ENCODE measurements at places on chromosomes 2 and 18.

DNA sequence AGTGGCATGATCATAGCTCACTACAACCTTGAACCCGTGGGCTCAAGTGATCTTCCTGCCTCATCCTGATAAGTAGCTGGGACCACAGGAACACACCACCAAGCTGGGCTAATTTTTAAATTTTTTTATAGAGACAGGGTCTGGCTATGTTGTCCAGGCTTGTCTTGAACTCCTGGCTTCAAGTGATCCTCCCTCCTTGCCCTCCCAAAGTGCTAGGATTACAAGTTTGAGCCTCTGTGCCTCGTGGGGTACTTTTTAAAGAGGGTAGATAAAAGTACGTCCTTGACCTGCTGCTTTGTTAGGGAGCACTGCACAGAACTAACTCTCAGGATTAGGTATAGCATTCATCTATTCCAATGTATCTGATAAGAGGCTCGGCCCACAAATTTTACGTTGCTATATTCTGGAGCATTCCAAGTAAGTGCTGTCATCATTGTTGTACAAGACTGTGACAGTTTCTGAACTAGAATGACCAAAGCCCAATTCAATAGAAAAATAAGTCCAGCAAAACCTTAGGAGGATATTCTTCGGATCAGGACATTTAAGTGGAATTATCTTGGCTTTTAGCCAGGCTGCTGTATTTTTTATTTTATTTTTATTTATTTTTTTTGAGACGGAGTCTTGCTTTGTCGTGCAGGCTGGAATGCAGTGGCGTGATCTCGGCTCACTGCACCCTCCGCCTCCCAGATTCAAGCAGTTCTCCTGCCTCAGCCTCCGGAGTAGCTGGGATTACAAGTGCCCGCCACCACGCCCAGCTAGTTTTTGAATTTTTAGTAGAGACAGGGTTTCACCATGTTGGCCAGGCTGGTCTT, 4.1 kb downstream of the MTCL1 start:
- DNase-seq: no peak

DNA sequence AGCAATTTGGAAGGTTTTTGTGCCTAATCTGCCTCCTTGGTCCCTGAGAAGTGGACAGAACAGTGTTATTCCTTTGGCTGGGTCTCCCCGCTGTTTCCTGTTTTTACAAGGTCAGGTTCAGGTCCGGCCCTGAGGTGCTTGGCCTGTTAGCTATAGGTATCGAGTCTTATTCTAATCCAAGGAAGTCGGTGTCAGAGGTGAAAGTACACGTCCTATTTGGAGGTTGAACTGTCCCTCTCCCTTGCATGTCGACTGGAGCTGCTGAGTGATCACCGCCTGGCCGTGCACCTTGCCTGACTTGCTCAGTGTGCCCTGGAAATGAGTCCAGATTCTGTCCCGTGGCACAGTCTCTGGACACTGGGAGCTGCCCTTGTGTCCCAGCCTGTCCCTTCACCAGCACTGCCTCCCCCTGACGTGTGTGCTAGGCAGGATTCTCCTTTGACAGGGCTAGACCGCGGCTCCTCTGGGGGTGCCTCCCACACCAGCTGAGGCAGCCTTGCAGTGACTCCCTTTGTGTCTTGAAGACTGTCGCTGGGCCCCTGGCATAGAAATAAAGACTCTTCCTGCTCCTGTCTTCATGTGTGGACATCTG, 65.7 kb upstream of the RBM44 start:
- no peak for DNase-seq

DNA sequence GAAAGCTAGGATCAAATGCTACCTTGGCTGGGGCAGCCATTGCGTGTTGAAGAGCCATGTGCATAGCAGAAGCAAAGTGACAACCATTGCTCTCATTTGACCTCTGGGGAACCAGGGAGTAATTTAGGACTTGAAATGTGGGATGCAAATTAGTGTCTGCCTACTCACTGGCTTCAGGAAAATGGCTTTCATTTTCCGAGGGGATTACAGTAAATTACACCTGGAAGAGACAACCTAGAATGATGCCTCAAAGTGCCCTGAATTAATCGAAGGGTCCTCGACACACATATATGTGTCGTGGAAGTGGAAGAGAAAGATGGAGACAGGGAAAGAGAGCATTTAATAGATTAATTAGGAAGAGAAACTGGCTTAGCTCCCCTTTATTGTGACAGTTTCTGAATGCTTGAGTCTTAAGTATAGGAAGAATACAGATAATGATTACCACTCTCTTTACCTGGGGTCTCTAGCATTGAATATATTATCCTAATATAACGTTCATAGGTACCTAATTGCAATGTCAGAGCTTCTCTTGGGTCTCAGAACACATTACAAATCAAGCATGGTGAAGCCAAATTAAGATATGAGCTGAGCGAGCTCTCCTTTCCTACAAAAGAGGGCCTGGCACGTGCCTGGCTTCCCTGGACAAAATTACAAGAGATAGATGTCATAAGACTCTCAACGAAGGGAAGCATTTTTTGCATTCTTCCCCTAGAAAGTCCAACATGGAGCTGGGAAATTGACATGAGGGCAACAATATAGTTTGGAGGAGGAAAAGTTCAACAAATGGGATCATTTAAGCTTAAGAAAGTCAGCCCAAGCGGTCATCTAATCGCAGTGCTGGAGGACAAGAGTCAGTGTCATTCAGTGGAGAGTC, 59.5 kb downstream of the MYCN start:
- DNase-seq: no peak

DNA sequence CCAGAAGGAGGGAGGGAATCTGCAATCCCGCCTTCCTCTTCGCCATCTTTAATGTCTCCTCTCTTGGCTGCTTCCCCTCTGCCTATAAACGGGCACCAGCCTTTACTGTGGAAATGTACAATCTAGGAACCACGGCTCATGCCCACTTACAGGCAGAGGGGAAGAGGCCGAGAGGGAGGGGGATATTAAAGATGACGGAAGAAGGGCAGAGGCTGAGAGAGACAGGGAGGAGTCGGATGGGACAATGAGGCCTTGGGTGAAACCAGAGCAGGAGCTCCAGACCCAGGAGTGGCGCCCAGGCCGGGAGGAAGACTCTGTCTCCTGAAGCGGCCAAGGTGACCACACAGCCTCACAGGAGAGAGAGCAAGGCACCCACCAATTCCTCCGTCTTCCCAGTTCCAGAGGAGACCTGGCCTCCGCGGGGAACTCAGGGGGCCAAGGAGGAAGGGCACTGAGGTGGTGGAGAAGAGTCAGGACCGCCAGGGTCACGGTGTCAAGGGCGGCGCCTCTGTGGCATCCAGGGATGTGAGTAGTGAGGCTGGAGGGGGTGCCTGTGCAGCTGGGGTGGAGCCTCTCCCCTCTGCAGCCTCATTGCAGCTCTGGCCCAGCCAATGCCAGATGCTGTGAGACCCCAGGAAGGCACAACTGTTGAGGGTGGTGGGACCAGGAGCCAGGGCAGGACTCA, 67.8 kb downstream of the CIB4 start:
- DNase-seq: no peak

GRCh38 chr18:45569566-45570275, 45.6 kb upstream of the SLC14A2 start:
- no peak for DNase-seq

- no peak for DNase-seq
Measured at GRCh38 chr2:108893277-108893676, 95.7 kb downstream of the EDAR start.

GRCh38 chr18:7622721-7623120, 55.6 kb downstream of the PTPRM start:
- no peak for DNase-seq

- no peak for DNase-seq
Measured at GRCh38 chr2:195038153-195038552, 618.9 kb upstream of the SLC39A10 start.

GRCh38 chr2:8248623-8248957, 433.3 kb upstream of the ID2 start:
- DNase-seq: no peak

- DNase-seq: no peak
Measured at GRCh38 chr2:197332641-197333040, 22.1 kb upstream of the ANKRD44 start.

- no peak for DNase-seq
Measured at GRCh38 chr2:152396763-152397162, 61.8 kb downstream of the FMNL2 start.

DNA sequence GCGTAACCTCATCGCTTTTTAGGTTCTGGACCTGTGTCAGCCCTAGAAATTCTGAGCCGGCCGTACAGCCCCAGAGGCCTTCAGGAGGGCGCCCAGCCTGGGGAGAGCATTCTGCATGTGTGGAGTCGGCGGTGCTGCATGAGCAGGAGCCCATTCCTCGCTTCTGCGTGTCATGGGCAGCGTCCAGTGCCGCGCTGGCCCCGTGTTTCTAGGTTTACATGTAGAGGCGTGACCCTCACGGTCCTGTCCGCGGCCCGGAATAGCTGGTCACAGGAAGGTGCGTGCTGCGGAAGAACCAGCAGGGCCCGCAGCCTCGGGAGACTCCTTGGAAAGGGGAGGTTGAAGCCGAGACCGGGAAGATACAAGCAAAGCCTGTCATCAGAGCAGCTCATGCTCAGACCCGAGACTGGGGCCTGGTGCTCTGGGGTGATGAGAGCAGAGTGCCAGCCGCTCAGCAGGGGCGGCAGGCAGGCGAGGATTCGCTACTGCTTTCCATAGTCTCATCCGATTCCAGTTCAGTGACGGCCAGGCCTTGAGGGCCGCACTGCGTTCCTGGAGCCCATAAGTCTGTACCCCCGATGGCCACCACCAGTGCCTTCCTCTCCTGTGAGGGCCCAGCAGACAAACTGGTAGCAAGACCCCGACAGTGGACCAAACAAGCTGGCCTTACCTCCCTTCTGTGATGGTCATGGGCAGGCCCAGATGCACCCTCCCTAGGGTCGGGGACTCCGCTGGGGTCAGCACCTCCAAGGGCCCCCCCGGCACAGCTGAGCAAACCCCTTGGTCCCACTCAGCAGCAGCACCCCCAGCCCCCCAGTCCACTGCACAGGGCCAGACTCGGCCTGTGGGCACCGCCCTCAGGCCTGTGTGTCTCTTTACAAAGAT, 15.6 kb upstream of the NFATC1 start:
- DNase-seq: no peak

GRCh38 chr2:170054997-170055396, 123.0 kb upstream of the MYO3B start:
- DNase-seq: no peak

DNA sequence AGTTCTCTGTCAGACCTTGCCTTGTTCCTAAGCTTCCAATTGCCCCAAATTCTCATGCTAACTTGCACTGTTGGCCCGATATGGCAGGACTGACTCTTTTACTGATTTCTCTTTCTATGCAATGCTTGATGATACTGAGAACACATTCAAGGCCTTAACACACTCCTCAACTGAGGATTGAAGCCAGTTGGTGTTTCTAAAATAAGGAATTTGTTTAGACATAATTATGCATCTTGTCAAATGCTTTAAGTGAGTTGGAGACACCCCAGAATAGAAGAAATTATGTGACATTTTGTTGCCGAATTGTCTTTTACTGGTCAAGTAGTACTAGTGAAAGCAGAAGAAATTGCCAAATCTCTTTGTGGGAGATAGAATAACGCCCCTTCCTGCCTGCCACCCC, 60.0 kb upstream of the THSD7B start:
- no peak for DNase-seq

- DNase-seq: no peak
Measured at GRCh38 chr2:55048508-55049042, 1.7 kb downstream of the RTN4 start.

DNA sequence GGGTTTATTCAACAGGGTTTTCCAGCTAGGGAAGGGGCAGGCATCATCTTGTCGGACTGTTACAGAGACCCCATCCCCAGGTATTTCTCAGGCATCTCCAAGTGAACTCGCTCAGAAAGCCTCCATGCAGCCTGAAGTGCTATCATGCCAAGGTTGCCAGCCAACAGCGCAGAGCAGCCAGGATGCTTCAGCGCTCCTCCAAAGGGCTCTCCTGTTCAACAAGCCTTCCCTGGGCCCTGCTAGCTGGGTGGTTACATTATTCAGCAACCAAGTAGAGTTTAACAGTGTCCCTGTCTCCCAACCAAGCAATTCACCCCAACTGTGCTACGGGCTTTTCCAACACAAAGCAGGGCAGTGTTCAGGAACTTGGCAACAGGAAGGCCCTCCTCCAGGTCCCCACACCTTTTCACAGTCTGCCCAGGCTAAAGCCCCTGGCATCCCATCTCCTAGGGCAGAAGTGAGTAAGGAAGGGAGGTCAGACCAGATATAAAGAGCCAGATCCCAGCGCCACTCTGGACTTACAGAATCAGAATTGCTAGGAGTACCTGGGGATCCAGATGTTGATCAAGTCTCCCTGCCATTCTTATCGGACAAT, 52.9 kb downstream of the ZBTB7C start:
- DNase-seq: no peak

- DNase-seq: no peak
Measured at GRCh38 chr2:183901931-183902330, 696.4 kb upstream of the ZNF804A start.

GRCh38 chr2:178770518-178770917, 36.7 kb downstream of the TTN start:
- DNase-seq: no peak

DNA sequence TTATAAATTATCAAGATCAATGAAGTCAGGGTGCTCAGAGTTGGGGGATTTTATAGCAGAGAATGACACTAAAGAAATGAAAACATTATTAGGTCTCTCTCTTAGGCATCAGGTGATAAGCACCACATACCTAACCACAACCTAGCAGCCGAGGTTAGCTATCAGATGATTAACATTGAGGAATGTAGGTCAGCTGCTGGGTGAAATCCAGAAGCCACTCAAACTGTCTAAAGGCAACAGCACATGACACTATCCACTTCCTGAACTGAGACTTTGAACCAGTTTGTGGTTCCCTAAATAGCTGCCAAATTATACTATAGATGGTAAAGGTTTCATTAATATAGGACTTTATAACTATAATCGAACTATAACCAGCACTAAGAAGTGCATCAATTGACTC, 4.7 kb downstream of the EPG5 start:
- DNase-seq: no peak

- no peak for DNase-seq
Measured at GRCh38 chr18:63079114-63079513, 240.5 kb downstream of the BCL2 start.

DNA sequence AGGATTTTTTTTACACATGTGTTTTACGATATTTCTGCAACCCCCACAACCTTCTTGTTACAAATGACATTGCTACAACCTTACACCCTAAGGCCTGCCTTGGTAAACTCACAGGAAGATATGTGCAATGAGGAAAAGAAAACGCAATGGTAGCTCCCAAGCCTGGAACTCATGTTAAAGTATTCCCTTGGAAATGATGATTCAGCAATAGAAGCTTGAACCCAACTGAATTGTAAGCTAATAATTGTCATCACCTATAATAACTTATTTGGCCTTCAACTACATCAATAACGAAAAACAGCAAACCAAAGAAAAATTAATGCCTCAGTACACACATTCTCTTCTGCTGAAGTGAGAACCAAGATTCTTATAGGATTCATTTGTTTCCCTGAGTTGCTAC, 491.0 kb downstream of the LRP1B start:
- no peak for DNase-seq

Measured in mesothelial cell of epicardium (in vitro differentiated cells).